Mammary epithelial cell (primary cell): ENCODE measurements at places on chromosomes 7 and 10. TPM values are rescaled to one million over a fixed set of nuclear protein-coding genes. Genes with fewer than 3 reads are reported as not detected.

ADCYAP1R1 gene
- total RNA-seq = not detected

CAV1 gene
- 202 and 485 TPM in 2 replicates for total RNA-seq

NKX1-2 gene
- 5.2 TPM for total RNA-seq

INA gene
- total RNA-seq = 1.0 TPM

SLC13A1 gene
- total RNA-seq = not detected in 2 replicates

SFRP4 gene
- not detected in 2 replicates for total RNA-seq
